ENCODE measurements at places on chromosomes 6 and 20.

DNA sequence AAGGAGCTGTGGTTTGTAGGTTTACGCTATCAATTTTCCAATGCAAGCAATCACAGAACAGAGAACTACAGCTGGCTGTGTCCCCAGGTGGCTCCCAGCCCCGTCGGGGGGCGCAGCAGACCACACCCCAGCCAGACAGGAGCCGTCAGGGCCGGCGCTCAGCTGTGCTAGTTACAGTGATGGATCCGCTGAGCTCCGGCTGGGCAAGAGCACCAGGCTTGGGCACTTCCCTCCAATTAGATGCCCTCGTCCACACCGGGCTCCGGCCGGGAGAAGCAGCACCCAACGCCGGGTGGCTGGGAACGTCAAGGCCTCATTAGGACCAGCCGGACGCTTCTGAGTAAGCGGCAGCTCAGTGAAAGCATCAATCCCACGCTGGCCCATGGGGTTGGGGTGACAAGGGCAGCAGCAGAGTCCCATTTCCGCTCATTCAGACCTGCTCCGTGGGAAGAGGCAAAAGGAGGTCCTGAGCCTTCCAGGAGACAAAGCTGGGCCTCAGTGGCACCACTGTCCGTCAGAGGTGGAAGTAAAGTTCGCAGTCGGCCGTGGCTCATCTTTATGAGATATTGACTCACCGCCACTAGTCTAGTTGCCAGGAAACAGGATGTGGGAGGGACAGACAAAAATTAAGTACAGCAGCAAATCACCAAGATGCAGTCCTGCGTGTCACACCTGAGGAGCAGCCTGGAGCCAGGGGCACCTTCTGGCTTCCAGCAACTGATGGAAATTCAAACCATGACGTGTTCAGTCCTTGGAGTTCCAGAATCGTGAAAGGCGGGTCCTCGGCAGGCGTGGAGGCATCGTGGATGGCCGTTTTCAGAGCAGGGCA, 164.1 kb downstream of the TAF4 start:
- no peak for DNase-seq

GRCh38 chr6:90678049-90678779, 91.3 kb upstream of the MAP3K7 start:
- DNase-seq: no peak

GRCh38 chr6:14925025-14925698, 320.7 kb upstream of the JARID2 start:
- DNase-seq: no peak

DNA sequence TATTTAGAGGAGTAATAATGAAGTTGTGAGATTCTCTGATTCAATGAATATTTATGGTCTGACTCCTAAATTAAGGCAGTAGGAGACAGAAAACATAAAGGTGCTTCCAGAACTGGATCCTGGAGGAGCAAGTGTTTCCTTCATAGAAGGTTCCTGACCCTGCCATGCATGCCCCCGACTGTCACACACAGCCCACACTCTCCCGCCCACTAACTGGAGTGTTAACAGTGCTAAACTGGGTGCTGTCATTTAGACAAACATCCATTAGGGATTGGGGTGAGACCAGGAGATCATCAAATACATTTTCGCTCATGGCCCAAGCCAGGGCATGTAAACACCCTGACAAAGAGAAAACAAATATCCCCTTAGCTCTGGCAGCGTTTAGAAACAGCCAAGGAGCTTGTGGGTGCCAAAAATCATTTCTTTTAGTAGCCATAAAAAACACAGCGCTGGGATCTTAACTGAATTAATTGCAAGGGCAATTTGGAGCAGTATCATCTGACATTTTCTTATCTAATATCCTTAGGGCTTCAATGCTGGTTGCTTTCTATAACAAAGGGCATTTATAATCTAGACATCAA, 46.8 kb downstream of the INSM1 start:
- no peak for DNase-seq

GRCh38 chr20:18663932-18664331, 76.1 kb downstream of the DTD1 start:
- no peak for DNase-seq

DNA sequence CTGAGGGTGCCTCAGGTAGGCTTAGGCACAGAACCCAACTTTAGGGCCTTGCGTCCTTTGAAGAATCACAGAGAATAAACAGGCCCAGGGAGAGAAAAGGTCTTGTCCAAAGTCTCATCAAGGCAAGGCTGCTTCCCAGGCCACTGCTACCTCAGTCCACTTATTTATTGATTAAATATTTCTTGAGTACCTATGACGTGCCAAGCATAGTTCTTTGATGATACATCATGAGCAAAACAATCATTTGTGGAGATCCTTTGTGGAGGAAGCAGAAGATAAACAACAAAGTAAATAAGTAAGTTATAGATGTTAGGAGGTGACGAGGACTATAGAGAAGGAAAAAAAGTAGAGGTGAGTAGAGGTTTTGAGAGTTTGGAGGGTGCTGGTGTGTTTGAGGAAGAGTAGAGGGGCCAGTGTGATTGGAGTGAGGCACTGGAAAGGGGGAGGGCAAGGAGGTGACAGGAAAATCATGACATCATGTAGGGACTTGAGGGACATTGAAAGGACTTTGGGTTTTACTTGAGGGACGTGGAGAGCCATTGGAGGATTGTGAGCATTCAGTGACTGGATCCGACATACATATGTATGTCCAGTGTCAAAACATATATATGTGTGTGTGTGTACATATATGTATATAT, 14.1 kb upstream of the CHMP4B start:
- no peak for DNase-seq

GRCh38 chr6:109739686-109740085, 48.6 kb downstream of the FIG4 start:
- no peak for DNase-seq
